ENCODE measurements at places on chromosomes 12 and 14.

GRCh38 chr12:122107261-122107660 is 28.7 kb downstream of the MLXIP start:
- no peak for DNase-seq

DNA sequence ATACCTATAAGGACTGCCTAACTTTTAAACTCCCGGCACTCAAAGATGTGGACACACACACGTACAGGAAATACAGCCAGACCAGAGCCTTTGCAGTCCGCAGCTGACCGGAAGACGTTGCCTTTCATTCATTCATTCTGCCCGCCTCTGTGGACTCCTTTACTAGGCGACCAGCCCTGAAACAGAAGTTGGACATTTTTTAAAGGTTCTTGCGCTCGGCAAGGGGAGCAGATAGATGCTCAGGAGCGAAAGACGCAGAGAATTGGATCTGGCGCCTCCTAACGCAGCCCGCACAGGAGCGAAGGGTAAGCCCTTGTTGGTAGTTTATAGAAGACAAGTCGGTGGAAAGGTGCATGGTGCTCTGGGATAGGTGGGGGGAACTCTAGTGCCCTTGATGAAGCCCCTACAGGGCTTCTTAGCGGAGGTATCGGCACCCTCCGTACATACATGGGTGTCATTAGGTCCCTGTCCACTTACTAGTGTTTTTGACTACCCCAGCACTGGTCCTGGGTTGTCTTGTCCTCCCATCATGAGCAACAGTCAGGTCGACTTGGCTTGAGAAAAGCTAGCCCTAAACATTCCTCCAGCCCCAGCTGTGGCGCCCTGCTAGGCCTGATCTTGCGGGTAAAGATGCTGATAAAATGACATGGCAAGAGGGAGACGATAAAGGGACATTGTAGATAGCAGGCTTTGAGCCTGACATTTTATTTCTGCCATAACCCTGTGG is at the start of gene KDM2B:
KDM2B (minus strand) TSS at position 65 of the 727 bp plus-strand sequence. CDS start 112 bp downstream, outside the sequence.
- peak; percentile 50 for DNase-seq

DNA sequence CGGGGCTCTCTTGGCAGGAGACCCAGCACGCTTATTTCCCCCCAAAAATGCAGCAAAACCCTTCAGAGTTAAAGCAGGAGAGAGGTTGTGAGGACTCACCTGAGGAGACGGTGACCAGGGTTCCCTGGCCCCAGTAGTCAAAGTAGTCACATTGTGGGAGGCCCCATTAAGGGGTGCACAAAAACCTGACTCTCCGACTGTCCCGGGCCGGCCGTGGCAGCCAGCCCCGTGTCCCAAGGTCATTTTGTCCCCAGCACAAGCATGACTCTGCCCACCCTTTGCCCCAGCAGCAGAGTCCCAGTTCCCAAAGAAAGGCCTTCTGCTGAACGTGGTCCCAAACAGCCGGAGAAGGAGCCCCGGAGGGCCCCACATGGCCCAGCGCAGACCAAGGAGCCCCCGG is 337.7 kb downstream of the TMEM121 start:
- peak; percentile 19 for DNase-seq

DNA sequence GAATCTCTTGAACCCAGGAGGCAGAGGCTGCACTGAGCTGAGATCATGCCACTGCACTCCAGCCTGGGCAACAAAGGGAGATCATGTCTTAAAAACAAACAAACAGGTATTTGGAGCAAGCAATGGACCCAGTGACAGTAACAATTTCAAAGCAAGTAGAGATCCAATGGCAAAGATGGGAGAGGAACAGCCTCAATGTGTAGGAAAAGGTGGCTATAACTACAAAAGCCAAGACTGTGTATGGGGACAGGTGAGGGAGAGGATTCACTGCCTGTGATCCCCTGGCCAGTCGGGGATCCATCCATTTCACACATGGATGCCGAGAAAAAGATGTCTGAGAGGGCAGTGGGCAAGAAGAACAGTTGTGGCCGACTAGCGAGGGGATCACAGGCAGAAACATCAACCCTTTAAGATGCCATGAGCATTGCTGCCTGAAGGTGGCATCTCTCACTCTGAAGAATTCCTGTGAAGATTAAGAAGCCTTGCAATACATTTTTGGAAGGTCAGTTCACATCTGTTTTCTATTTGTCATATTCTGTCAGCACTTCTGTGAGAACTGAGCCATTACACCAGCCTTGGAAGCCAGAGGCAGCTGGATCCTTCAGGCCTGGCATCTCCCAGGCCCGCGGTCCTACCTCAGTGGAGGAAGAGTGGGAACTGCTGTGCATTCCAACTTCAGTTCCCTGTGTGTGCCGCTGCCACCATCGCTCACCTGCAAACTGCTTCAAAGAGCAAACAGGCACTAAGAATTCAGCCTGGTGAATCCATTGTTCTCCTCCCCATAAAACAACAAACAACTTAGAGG is 54.5 kb upstream of the FRS2 start:
- no peak for DNase-seq

DNA sequence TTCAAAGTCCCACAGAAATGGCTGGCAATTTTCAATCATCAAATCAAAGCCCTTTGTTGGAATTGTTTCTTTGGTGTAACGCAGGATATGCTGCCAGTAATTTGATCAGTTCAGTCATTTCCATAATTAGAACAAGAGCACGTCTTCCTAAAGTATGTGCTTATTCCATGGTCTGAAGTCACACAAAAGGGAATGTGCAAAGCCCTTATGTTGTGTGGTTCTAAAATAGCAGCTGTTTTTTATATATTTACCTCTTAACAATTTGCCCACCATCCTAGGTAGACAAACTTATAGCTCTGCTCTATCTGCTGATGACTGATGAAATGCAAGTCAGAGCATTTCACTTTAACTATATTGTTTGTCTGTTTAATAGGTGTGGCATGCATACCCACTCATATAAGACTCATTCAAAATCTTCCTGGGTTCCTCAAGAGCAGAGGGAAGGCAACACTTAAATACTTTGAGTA is 176.1 kb upstream of the SLC38A2 start:
- no peak for DNase-seq

GRCh38 chr14:63757211-63757610 is 29.3 kb upstream of the SGPP1 start:
- DNase-seq = no peak

DNA sequence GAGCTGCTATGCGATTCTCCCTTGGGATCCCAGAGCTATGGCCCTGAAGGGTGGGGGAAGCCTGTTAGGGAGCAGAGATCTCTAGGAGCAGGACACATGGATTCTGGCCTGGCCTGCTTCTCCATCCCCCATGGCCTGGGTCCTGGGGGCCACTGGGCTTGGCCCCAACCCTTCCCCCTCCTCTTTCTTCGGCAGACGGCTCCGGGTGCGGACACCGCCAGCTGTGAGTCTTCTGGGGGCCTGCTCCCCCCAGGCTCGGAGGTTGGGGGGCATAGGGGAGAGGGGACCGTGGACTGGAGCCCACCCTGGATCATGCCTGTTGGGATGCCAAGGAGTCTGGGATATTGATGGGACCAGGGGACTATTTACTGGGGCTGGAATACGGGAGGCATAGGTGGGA is 9.0 kb downstream of the PRPF40B start:
- no peak for DNase-seq

DNA sequence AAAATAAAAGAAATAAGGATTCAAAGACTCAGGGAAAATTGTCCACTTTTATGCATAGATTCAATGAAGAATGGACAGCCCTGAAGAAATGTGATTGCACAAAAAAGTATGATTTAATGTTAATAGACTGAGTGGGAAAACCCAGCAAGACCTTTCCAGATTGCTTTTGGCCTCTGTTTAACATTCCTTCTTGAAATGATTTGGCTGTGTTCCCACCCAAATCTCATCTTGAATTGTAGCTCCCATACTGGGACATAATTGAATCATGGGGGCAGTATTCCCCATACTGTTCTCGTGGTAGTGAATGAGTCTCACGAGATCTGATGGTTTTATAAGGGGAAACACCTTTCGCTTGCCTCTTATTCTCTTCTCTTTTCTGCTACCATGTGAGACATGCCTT is 1316.9 kb upstream of the SEL1L start:
- DNase-seq = no peak

DNA sequence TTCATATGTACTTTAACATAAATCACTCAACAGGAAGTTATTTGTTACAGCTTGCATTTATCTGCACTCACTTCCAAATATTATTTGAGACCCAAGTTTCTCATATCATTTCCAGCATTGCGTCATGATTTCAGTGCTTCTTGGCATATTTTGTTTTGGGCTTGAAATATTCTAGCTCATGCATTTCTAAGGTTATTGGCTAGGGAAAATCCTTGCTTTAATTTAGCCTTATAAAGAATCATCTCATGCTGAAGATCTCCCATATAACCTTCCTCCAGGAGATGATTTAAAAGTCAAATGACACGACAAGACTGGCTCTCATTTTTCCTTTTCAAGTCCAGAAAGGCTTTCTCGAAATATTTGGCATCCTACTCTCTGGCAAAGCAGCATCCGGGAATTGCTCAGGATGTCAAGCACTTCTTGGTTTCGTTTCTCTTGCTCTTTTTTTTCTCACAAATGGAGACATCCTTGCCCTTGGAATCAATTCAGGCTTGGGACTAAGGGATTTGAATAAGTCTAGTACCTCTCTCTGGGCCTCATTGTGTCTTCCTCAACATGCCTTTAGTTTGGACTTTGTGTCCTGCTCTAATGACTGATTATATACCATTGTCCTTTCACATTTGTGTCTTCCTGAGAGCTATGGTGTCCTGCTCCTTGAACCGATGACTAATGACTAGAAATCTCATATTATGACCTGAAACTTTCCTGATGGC is 295.0 kb downstream of the RMST start:
- DNase-seq = no peak

DNA sequence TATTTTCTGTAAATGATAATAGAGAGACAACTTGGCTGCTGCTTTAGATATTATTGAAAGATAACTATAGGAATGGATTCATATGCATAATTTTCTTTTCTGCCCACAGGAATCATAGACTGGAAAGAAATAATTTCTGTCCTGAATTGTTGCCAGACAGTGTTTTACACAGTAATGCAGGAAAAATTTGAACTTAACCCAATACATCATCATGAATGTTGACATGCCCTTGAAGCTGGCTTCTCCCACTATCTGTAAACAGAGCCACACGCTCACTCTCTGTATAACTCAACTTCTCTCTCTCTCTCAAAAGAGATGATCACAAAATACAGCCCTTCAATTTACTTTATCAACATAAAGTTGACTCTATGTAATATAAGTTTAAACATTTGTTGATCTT is 56.6 kb downstream of the PAX9 start:
- DNase-seq = no peak

DNA sequence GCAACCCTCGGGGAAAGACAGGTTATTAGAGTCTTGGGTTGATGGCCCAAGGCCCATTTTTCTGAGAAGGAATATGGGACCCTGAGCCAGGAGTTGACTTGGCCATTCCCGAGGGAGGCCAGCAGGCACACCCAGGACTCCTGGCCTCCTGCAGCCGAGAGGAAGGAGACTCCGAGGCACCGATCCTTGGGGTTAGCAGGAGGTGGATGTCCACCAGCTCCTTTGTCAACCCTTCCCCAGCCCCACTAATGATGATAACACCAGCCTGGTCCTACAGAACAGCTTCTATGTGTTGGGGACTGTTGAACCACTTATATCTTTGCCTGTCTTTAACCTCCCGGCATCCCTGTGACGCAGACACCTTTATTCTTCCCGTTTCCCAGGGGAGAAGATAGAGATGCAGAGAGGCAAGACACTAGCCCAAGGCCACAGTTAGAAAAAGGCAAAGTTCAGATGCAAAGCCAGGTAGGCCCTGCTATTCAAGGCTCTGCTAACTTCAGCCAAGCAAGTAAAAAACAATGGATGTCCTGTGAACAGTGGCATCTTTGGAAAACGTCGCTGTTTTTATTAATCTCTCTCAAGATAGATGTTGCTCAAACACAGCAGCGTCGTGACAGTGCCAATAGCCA is 767.3 kb upstream of the TBX3 start:
- DNase-seq = no peak

DNA sequence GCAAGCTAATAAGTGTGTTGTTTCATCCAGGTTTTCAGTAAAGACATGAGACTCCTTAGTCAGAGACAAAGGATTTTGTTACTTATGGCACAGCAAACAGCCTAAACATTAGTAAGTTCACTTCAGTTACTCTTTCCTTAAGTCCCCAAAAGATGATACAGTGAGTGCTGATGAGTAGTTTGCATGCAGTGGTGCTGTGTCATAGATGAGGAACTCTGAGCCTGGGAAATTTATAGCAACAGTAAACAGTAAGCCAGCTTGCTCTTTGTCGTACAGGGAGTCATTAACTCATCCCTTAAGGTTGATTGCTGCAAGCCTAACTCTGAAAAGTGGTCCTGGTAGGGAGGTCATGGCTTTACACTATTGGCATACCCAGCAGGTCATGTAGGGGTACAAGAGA is 208.6 kb upstream of the OR4E1 start:
- DNase-seq = no peak

GRCh38 chr12:101857043-101857558 is 20.3 kb upstream of the DRAM1 start:
- no peak for DNase-seq

- peak; percentile 66 for DNase-seq
Observed at GRCh38 chr12:55996201-55996714, 818 bp upstream of the SUOX start.

DNA sequence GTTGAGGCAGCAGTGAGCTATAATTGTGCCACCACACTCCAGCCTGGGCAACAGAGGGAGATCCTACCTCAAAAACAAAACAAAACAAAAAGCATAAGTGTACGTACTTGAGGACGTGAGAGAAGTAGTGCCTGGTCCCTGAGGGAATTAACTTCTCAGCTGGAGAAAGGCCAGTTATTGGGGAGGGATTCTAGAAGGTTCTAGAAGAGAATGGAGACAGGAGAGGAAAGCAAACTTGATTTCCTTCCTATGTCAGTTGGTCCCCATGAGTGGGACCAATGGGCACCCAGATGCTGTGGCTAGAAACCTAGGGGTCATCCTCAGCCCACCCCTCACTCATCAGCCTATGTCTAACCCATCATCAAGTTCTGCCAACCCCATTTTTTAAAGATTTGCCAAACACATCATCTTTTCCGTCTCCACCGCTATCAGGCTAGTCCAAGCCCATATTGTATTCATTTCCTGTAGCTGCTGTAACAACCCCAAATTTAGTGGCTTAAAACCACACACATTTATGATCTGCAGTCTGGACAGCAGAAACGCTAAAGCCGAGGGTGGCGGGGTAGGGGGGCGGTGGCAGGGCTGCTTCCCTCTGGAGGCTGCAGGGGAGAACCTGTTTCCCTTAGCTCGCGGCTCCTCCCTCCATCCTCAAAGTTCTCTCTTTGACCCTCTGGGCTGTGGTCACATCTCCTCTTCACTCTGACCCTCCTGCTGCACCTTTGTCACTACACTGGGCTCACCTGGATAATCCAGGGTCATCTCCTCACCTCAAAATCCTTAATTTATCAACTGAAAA is 7.2 kb upstream of the RBM19 start:
- DNase-seq = no peak

- no peak for DNase-seq
Observed at GRCh38 chr14:63243646-63244045, 39.4 kb downstream of the RHOJ start.
